ENCODE measurements at places on chromosomes 12 and 14.

GRCh38 chr12:12564911-12565310 is 2.2 kb upstream of the DUSP16 start:
- no peak for DNase-seq

GRCh38 chr14:92622311-92622710 is 108.7 kb downstream of the RIN3 start:
- no peak for DNase-seq

- DNase-seq, result no peak
Measured at GRCh38 chr12:11576104-11576503, 73.4 kb upstream of the ETV6 start.

DNA sequence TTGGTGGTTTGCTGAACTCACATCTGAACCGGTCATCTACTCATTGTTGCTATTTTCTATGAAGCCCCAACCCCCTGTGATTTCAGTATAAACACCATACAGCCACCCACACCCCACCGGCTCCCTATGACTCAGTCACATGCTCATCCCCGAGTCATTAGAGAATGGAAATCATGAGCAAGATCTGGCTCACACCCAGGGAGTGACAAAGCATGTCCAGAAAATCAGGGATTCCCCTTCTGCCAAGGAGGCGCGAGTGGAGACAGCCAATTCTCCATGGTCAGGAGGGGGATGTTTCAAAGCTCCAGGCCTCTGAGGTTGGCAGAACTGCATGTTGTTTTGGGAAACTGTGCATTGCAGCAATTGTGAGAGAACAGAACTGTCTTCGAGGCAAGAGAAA is 657.5 kb upstream of the TBX3 start:
- DNase-seq, result peak; percentile 24

DNA sequence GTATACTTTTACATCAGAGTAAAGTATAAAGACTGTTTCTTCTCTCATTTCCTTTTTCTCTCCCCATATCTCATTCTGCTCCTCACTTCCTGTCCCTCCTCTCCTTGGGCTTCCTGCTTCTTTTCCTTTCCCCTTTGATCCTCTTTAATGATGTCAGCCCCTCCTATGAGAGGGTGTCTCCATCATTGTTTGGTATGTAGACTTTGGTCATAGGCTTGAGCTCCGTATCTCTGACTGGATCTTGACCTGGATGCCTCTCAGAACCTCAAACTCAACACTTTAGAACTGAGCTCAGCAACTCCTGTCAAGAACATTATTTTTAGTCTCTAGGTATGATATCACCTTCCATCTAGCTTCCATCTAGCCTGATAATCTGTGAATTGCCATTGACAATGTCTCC is 50.3 kb downstream of the AKAP6 start:
- DNase-seq, result no peak

GRCh38 chr14:76373456-76373855 is 2.5 kb upstream of the ESRRB start:
- no peak for DNase-seq

DNA sequence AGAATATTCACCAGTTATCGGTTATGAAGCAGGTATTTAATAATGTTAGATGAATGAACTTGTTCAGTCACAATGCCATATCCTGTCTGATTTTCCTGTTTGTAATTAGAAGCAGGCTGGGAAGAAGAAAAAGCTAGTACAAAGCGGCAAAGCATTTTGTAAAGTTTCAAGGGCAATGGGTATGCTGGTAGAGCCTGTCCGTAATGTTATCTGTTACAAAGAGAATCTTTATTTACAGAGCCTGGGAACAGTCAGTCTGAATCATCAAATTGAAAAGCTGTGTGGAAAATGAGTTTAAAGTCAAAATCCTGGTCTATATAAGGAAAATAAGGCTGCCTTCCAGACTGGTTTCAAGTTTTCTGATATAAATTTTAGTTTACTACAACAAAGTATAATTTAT is 40.5 kb downstream of the PARP11 start:
- no peak for DNase-seq

DNA sequence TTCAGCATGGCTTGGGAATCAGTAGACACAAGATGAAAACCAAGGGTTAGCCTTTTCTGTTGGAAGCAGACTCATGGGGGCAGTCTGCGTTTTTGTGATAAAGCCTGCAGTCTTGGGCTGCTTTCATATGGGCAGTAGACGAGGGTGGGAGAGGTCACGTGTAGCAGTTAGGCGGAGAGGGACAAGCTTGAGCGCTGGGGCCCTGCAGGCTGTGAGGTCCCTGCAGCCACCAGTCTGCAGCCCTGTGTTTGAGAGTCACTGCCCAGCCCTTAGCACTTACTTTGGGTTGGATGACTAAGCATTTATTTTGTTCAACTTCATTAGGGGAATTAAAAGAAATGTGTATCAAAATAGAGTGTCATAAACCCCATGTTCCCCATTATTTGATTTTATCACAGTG is 37.2 kb downstream of the EP400 start:
- DNase-seq, result no peak

DNA sequence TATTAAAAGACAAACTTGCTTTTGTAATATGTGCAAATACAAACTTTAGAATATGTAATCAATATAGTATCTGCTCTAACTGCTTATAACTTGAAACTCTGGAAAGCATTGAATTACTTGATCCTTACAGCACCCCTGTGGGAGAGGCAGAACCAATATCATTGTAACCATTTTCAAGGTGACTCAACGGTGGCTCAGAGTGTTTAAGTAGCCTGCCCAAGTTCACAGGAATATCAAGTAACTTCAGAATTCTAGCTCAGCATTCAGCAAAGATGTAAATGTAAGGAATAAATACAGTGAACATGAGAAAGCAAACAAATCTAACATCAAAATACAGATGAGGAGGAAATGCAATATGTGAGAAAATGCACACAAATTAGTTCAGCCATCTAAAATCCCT is 264.6 kb downstream of the NELL2 start:
- no peak for DNase-seq

- peak; percentile 78 for DNase-seq
Measured at GRCh38 chr12:111766608-111767361, at the start of gene ALDH2. Gene ALDH2 (plus strand): TSS chr12:111766933. CDS start chr12:111766983, 50 bp downstream.

- DNase-seq, result peak; percentile 74
Measured at GRCh38 chr14:23009939-23010726, at the start of gene C14orf93. Gene C14orf93 (minus strand): TSS chr14:23010143. CDS start chr14:22999023, 11,120 bp downstream.

DNA sequence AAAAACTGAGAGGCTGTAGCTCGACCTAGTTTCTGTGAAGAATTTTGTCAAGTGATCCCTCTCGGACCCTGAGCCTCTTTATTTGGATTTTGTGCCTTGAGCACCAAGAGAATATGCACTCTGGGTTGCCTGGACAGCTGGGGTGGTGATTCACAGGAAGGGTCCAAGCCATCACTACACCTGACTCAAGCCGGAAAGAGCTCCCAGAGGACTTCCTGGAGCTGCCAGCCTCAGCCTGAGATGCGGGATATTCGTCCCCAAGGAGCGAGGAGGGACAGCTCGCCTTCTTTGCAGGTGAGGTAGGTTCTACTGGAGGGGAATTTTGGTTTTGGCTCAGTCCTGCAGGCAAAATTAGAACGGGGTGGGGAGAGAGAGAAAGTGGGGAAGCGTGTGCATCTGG is 94.3 kb downstream of the GALNT8 start:
- DNase-seq, result no peak

DNA sequence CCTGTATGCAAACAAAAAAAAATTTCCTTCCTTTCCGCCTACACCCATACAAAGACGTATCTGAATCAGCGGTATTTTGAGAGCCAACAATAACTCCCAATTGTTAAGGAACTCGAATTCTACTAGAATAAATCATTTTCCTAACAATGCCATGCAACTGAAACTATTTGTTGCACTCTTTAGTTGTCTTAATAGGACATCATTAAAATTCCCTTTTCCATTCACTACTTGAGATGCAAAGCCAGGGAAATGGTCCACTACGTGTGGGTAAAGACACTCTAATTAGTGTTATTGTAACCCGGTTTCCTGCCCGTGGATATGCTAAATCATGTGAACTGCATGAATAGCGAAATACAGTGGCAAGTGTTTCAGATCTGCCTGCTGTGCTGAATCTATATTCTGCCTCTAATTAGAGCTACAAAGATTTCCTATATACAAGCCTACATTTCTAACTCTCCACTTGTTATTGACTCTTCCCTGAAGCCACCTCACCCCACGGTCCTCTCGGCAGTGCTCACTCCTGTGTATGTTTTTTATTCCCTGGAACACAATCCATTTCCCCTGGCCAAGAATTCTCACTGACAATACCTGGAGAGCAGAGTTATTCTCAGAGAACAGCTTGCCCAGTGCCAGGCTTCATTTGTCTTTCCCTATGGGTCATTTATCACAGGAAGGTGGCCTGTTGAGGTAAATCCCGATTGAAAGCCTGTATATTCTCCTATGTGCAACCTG is 168.3 kb downstream of the PAWR start:
- no peak for DNase-seq

GRCh38 chr12:104410326-104410725 is 46.4 kb upstream of the CHST11 start:
- DNase-seq, result no peak

- no peak for DNase-seq
Measured at GRCh38 chr14:50031602-50032313, 84.6 kb downstream of the VCPKMT start.

- DNase-seq, result no peak
Measured at GRCh38 chr14:98161356-98161755, 1110.6 kb downstream of the BCL11B start.

GRCh38 chr12:132444957-132445883 is 44.7 kb upstream of the FBRSL1 start:
- no peak for DNase-seq

DNA sequence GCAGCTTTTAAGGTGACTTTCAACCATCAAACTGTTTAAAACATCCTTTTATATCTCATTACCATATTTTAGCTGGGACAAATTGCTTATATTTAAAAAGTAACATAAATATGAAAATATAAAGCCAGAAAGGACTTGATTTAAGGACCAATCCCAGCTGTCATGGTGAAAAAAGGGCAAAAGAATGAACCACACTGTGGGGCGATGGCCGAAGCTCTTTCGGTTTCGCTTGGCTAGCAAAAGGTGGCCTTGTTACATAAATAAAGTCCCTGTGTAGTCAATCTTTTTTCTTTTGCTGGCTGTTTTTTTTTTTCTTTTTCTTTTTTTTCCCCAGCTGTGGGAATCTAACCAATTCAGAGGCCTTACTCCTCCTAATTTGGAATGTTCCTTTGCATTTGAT is 50.9 kb downstream of the FBXO33 start:
- peak; percentile 52 for DNase-seq

DNA sequence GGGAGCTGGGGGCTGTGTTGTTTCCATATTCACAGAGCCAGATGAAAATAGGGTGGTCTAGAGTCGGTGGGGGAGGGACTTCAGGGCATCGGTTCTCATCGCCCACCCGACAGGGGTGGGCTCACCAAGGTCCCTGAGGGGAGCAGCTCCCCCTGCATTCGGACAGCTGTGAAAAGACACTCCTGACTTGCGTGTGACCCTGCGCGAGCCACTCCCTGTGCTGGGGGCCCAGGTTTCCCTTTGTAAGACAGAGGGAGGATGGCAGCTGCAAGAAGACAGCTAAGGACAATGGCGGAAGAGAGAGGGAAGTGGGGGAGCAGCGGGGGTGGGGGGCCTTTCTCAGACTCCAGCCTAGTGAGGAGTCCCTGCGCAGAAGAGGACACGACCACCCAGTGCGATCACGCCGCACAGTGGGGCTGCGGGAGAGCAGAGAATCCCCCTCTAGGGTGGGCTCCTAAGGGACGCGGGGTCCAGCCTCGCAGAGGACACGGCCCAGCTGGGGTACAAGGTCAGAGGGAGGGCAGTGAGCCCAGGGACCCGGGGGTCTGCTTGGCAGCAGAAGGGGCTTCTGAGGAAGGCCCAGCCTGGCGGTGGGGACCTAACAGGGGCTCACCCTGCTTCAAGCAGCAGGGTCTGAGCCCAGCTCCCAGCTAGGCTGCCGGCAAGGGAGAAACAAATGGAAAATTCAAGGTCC is 326.9 kb upstream of the DIO3 start:
- DNase-seq, result no peak

DNA sequence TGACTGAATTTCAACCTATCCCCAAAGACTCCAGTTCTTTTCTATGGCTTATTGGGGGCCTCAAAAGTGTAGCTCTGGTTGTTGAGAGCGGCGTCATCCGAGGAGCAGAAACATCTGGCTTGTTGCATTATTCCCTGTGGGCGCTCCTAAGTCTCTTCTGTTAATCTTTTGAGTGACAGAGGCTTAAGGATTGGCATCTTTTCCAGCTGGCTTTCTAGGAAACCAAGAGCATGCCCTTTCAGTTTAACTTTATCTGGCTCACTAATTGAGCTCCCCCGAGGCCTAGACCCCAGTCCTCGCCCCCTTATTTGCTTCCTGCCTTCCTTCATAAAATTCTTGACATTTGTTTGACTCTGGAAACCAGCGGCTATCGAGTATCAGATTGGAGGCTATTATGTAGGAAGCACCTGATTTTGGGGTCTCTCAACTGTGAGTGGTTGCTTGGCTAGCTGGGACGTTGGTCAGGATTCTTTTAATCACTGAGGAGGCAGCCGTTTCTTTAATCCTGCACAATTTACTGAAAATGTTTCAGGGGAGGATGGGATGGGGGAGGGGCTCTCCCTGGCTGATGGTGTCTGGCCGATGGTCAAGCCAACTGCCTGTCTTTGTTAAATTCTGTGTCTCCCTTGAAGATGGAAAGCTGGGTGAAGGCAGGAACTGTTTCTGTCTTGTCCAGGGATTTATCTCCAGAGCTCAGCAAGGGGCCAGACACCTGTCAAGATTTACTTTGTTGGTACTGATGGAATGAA is 3.1 kb downstream of the SMOC1 start:
- no peak for DNase-seq

DNA sequence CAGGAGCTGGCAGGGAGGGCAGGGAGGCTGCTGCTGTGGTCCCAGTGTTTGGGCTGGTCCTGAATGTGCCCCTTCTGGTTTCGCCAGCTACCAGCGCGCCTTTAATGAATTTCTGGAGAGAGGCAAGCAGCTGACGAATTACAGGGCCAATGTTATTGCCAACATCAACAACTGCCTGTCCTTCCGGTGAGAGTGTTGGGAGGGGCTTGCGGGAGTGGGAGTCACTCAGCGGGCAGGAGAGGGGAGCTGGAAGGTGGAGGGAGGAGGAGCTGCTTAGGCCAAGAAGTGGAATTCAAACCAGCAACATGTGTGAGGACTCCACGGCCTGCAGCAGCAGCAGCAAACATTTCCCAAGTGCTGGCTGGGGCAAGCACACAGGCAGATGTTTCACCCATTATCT is 7.7 kb downstream of the TNFAIP2 start:
- no peak for DNase-seq

DNA sequence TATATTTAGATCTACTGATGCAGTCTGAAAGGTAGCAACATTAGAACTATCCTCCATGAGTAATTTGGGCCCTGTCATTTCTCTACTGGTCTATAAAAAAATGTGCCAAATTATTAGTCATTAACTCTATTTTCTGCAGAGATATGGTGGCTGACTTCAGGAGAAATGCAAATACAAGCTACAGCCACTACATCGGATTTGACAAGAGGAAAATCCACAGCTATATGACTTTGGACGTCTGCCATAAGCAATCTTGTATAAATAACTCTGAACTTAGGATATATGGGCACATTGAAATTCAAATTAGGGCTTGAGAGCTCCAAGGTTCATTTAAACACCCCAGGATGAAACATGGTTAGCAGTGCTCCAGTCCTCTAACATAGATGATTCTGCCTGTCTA is 983.0 kb upstream of the LRFN5 start:
- no peak for DNase-seq

- DNase-seq, result peak; percentile 15
Measured at GRCh38 chr12:4421590-4422031, 24.0 kb downstream of the FGF6 start.
